ENCODE measurements at places on chromosomes 6 and 20.

DNA sequence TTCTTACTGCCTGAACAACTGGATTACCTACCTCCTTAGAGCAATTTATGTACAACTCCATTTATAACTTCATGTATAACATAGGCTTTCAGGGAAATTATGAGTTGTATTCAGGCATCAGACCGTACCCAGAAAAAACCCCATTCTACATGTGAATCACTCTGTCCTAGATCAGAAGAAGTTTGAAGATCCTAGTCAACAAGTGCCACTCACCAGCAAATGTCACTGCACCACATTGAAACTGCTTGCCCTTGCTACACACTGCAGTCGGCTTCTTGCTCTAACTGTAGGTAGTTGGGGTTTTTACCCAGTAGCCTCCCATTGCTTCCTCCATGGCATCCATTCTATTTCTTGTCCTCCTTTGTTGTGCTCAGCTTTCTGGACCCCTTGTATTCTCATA is 132.4 kb downstream of the DNAH8 start:
- no peak for DNase-seq

GRCh38 chr20:37528446-37529213 is 954 bp upstream of the BLCAP start:
- no peak for DNase-seq

DNA sequence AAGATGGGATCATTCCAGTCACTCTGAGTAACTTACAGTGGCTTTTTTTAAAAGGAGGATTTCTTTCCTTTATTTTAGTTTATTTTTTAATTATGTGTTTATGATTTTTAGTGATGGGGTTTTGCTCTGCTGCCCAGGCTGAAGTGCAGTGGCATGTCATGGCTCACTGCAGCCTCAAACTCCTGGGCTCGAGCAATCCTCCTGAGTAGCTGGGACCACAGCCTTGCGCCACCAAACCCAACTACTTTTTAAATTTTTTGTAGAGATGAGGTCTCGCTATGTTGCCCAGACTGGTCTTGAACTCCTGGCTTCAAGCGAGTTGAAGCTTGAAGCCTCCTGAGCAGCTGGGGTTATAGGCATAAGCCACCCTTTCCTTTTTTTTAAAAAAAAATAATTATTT is 31.8 kb upstream of the PHACTR3 start:
- no peak for DNase-seq

DNA sequence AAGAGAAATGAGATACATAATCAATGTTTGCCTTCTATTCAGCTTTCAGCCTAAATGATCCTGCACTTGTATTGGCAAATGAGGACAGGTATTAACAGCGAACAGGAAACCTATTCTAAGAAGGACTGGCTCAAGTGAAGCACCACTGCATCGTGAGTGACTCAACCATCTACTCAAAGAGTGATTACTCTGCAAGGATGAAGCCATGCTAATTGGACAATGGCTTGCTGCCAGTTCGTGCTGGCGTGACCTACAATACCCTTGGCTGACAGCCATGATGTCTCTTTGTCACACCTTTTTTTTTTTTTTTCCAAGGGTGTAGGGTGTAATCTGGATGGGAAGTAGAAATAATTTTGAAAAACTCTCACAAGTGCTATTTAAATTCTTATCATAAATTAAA is 104.9 kb downstream of the GJA10 start:
- no peak for DNase-seq

GRCh38 chr6:74597266-74597665 is 608.6 kb downstream of the COL12A1 start:
- no peak for DNase-seq

- DNase-seq: no peak
These were observed 15.9 kb upstream of the EDN3 start for GRCh38 chr20:59284470-59284869.

GRCh38 chr6:95487817-95488216 is 89.5 kb upstream of the MANEA start:
- DNase-seq: no peak

- no peak for DNase-seq
These were observed 87.5 kb downstream of the MEI4 start for GRCh38 chr6:77740380-77740779.

GRCh38 chr6:141744971-141745370 is 387.8 kb upstream of the GJE1 start:
- no peak for DNase-seq

GRCh38 chr20:44370639-44371218 is 15.2 kb downstream of the HNF4A start:
- no peak for DNase-seq

Measured in effector CD8-positive, alpha-beta T cell (primary cell).